ENCODE measurements at places on chromosomes 2 and 18.

- DNase-seq = no peak
Measured at GRCh38 chr2:43460611-43461365, 135.1 kb downstream of the THADA start.

DNA sequence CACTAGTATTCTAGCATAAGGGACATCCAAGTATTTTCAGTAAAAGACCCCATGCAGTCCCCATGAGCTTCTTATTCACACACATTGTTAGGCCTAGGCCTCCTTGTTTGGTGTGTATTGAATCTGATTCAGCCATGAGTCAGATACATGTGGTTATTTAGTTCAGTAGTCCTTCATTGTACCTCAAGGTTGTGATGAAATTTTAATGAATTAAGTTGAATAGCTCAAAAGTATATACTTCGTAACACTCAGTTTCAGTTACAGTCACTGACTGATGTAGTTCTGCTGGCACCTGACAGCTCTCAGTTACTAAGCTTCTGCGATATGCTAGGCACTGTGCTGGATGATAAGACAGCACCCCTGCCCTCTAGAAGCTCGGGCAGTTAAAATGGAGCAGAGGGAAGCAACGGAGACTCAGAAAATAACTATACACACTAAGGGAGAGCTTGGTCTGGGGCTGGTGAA lies 86.4 kb downstream of the XRCC5 start:
- no peak for DNase-seq

DNA sequence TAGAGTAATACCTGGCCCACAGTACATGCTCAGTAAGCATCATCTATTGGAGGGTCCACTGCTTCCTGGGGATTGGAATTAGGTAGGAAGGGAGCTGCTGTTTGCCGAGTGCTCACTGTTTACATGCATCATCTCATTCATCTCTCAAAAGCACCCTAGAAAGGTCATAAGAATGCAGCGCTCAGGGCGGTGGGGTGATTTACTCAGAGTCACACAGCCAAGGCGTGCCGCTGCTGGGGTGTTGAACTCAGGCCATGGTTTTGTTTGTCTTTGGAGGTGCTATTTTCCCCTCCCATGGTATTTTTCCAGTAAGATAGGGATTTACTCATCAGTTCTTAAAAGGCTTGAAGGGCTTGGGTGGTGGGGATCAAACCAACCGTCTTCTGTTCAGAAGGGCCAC lies 227.5 kb downstream of the LDLRAD4 start:
- DNase-seq = no peak

DNA sequence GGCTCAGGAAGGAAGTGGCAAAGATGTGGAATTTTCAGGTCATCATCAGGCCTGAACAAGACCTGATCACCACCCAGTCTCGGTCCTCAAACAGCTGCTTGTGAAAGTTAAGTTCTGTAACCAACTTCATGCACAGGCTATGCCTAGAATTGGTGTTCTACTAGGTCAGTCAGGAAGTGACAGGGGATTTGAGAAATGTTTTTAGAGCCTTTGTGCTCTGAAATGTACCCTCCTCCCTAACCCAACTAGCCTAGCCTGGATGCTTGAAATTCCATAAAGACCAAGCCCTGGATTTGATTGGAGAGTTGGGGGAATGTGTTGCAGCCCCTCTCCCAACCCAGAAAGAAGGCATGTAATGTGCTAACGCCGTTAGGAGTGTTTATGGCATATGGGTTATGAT lies 63.3 kb downstream of the TGOLN2 start:
- DNase-seq = no peak

- no peak for DNase-seq
Measured at GRCh38 chr2:99643787-99644418, 154.1 kb upstream of the REV1 start.

- no peak for DNase-seq
Measured at GRCh38 chr2:169673106-169673505, 21.1 kb downstream of the CFAP210 start.

DNA sequence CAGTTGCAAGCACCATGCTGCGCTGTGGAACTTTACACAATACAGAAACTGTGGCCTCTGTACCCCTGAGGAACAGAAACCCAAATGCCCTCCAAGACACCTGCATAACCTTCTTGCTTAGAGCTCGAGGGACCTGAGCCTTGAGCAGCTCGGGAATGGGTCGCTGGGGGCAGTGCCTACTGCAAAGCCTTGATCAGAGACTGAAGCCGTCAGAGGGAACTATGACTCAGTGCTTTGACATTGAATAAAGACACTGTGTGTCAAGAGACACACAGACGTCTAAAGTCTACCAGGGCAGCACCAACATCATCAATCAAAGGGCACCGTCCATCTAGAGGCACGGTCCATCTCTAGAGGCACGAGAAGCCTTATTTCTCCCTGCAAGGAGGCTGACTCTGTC lies 30.6 kb downstream of the GPR45 start:
- no peak for DNase-seq

DNA sequence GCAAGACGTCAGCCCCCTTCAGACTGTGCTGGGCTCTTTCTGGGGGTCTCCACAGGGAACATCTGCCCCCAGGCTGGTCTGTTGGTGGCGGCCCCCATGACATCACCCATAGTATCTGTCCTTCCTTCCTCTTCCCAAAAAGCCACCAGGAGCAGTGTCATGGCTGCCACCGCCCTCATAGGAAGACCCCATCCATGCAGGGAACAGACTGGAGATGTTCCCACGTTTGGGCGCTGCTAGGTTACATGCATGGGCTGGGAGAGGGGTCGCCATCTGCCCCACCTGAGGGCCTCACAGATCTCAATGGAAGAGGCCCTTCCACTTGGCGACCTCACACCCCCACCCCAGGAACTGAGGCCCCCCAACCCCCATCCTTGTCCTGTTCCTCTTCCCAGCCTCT lies 5.1 kb downstream of the SPATA3 start:
- DNase-seq = no peak

DNA sequence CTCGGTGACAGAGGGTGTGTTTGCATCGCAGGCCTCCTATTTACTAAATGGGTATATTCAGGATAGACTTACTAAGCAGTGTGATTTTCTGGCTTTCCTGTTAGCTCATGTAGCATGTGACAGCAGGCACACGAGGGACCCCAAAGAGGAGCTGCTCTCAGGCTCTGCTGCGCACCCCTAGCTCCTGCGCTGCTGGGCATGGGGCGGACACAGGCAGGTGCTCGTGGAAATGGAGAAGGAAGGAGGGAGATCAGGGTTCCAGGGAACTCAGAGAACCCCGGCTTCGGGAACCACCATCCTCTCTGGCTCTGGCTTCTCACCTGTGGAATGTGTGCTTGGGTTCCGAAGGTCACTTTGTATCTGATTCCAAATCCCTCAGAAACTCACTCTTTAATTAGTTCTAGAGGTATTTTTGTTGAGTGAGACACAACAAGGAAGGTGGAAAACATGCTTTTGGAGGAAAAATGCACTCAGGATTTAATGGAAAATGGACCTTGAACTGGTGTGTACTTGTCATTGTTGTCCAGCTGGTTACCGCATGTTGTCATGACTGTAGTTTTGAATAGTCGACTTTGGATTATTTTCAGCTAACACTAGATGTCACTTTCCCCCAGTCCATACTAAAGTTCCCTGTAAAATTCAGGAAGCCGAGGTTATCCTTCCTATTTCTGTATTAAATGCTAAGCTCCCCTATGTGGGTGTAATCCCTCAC lies 3.5 kb downstream of the SNTG2 start:
- DNase-seq = no peak

DNA sequence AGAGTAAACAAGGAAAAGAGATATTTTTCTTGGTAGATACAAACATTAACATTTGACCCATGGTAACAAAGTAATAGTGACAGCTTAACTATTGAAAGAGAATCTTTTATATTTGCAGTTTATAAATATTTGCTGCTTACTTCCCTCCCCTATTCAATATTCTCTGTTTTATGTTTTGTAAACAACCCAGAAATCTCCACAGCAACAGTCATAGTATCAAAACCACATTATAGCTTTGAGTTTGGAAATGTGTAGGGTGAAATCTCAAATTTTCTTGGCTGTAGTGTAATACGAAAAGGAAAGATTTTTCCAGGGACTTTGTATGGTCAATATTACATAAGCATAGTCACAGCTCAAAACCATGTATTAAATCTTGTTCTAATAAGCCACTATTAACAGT lies 511.2 kb downstream of the METTL4 start:
- no peak for DNase-seq
